ENCODE measurements at places on chromosomes 1 and 21.
A peak's percentile ranks its signal among the peaks of the same experiment; 100 is the strongest.

DNA sequence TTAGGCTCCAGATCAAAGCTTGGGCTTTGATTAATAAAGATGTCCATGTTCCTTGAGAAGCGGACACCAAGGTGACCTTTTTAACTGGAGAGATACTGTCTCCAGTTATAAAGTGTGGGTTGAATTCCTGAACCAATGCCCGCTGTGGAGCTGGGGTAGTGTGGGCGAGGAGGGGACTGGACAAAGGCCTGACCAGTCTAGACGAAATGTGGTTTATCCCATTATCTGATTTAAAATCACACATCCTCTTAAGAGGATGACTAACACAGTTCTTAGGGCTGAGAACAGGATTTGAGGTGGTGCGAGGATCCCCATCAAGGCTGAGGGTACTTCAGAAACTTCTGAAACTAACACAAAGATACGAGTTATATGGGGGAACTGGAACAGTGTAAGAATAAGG lies 84.5 kb upstream of the GCLM start:
- peak; percentile 35 for DNase-seq

GRCh38 chr1:101190441-101190840 lies 46.4 kb upstream of the S1PR1 start:
- DNase-seq, result peak; percentile 63

GRCh38 chr1:30569384-30569783 lies 154.0 kb downstream of the MATN1 start:
- no peak for DNase-seq

DNA sequence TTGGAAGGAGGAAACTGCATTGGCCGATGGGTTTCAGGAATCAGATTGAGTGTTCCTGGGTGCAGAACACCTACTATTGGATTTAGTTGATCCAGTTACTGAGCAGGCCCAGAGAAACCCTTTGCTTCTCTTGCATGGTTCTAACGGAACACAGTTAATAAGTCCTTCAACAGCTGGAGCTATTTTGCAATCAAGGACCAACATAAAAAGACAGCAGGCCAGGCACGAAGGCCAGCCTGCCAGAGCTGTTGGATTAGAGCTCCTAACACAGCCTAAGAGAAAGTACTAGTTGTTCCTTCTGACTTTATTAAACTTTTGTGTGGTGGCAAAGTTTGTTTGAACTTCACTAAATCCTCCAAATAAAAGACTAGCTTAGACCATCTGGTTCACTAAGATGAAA lies 148.0 kb upstream of the LMO4 start:
- no peak for DNase-seq

- DNase-seq, result peak; percentile 81
Measured at GRCh38 chr1:207825719-207826556, 74.1 kb downstream of the CD46 start.

DNA sequence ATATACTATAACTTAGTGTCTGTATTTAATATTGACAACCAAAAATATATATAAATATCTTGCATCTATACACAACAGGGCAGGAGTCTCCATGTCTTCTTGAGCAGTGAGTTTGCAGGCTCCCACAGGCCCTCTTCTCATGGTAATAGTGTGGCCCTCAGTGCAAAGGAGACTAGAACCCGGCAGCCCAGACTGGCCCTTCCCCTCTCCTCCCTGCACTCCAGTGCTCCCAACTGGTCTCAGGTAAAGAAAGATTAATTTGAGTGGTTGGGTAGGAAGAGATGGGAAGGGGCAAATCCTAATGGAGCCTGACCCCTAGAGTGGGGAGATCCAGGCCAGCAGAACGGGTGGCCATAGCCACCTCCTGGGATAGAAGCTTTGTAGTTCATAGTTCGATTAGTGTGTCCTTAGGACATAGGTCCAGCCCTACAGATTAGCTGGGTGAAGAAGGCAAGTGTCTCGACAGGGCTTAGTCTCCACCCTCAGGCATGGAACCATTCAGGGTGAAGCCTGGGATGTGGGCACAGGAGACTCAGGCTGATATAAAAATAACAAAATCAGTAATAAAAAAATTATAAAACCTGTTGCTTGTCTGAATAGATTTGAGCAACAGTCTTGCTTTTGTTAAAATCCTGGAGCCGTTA lies 32.3 kb downstream of the SLC2A1 start:
- no peak for DNase-seq

- no peak for DNase-seq
Measured at GRCh38 chr21:24988941-24989340, 618.3 kb downstream of the MRPL39 start.

GRCh38 chr1:246232126-246232525 lies 275.0 kb downstream of the SMYD3 start:
- DNase-seq, result no peak

DNA sequence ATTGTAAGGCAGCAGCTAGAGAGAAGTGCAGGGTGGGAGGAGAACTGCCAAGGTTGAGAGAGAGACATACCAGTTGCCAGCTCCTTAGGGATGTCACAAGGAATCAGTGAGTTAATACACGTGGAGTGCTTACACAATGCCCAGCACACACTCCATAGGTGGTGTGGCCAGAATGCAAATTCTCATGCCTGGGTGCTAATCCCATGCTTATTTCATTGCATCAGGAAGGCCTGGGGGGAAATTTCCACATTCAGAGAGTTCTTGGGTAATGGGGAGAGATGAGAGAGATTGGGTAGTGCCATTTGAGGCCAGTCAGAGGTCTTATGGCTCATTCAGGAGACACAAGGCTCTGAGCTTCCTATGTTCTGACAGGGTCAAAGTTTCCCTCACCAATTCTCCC lies 38.7 kb downstream of the GJA5 start:
- no peak for DNase-seq

GRCh38 chr21:45821998-45822397 lies 159.6 kb upstream of the COL6A1 start:
- DNase-seq, result no peak

DNA sequence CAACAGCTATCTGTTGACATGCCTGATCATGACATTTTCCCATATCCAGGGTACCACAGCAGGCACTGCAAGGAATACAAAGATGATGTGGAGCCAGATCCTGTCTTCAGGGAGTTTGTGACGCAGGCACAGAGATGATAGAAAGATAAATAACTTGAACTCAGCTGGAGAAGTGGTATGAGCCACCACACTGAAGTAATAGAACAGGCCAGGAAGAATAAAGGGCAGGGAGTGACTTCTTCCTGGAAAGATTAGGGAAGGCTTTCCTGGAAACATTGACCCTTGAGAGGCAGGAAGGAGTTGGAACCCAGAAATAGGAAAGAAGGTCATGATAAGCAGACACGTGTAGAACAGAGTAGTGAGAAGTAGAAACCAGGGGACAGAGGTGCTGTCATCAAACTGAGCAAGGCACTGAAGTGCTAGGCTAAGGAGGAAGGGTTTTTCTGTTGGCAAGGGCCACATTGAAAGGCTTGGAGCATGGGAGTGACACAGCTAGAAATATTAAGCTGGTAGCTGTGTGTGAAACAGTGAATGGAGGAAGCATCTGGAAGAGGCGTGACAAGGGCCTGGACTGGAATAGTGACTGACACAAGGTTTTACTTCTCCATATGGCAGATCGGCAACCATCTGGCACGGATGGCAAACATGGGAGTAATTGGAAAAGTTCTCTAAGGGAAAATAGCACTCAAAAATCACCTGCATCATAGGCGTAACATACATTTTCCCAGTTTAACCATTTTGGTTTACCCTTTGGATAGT lies 68.4 kb downstream of the AK5 start:
- no peak for DNase-seq

GRCh38 chr1:225481738-225482137 lies 53.9 kb upstream of the LBR start:
- DNase-seq, result no peak

DNA sequence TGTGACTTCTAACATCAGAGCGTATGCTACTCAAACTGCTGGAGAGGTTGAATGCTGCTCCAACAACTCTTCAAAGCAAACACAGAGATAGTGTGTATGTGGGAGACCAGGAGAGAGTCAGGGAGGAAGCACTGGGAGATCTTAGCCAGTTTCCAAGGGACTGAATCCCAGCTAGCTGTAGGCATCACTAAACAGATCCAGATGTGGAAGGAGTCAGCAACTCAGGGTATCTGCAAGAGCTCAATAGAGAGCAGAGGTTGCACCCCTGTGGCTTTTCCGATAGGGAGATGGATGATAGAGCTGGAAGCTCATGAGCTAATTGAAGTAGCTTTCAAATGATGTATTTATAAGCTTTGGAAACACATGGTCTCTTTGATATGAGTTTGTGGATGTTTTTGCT lies 168.9 kb upstream of the HOOK1 start:
- peak; percentile 8 for DNase-seq

DNA sequence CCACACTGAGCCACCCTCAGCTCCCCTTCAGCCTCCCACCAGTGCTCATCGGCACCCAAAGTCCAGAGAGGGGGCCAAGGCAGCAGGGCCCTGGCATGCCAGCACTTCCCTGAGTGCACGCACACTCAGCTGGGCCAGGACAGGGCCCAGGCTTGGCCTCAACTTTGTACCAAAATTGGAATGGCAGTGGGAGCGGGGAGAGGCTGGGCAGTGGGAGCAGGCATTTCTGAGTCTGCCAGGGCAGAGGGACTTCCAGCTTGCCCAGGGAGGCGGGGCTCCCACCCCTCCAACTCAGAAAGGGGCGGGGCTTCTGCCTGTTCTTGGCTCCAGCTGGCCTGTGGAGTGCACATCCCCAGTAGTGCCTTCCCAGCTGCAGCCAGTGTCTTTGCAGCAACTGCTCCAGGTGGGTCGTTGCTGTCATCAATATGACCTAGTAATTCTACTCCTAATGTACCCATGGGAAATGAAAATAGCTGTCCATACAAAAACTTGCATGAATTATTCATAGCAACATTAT lies 10.3 kb upstream of the SNX7 start:
- DNase-seq, result no peak

DNA sequence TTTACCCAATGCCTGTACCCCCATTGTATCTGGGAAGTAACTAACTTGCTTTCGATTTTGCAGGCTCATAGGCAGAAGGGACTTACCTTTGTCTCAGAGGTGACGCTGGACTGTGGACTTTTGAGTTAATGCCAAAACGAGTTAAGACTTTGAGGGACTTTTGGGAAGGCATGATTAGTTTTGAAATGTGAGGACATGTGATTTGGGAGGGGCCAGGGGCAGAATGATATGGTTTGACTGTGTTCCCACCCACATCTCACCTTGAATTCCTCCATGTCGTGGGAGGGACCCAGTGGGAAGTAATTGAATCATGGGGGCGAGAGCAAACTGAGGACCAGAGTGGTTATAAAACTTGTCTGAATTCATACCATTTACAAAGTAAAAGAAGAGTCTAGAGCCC lies 77.1 kb upstream of the HOOK1 start:
- DNase-seq, result no peak

DNA sequence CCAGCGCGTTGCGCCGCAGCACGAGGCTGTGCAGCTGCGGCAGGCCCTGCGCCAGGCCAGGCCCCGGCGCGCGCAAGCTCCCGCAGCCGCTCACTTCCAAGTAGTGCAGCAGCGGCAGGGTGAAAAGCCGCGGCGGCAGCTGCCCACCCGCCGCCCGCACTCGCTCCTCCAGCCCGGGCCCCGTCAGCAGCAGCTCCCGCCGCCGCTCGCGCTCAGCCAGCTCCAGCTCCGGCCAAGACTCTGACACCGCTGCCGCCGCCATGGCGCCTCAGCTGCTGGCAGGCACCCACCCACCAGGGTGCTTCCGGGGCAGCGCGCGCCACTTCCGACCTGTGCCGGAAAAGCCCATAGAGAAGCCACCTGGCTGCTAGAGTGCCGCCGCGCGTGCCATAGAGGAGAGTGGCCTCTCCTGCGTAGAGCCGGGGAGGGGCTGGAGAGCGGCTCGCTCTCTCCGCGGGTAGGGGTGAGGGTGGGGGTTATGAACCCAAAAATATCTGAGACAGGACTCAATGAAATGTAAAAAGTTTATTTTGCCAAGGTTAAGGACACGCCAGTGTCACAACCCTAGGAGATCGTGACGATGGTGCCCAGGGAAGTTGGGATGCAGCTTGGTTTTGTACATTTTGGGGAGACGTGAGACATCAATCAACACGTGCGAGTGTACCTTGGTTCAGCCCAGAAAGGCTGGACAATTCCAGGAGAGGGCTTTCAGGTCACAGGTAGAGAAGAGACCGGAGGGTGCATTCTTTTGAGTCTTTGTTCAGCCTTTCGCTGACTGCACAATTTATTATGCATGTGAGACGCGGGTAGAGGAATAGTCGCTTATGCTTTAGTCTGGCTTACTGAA lies at the start of gene LRRC47:
Gene LRRC47 (minus strand): TSS at position 284 of the 847 bp plus-strand sequence. CDS start 22 bp downstream, at position 262.
- DNase-seq, result peak; percentile 90

DNA sequence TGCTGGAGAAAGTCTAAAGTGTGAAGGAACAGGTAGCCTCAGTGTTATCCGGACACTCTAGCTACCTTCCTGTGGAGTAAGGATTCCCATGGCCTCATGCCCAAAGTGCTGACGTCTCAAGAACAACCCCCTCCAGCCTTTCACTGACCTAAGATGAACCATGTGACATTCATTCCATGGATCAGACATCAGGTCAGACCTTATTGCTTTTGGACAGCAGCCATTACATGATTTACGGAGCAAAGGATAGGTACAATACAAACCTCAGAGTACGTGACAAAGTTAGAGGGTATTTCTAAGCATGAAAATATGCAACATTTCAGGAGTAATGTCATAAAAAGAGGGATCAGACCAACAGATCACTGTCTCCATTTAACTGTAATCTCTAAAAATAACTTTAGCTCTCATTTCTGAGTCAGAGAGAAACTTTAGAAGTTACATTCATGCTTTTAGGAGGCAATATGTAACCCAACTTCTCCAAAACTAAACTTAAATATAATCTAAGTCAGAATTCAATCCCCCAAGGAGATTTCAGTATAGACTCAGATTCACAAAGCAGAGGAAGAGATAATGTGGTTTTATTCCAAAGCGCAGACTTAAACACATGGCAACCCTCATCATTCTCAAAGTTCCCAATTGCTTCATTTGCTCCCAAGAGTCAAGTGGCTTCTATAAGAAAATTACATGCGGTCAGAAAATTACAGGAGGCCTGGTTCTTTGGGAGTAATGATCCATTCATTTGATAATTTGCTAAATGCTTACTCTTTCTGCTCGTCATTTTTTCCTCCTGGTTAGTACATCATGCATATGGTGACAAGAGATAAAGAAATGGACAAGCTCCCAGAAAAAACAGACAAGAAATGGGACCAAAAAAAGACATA lies 280.4 kb downstream of the SETD4 start:
- peak; percentile 60 for DNase-seq

GRCh38 chr21:33984021-33984481 lies 68.4 kb upstream of the ATP5PO start:
- DNase-seq, result no peak

DNA sequence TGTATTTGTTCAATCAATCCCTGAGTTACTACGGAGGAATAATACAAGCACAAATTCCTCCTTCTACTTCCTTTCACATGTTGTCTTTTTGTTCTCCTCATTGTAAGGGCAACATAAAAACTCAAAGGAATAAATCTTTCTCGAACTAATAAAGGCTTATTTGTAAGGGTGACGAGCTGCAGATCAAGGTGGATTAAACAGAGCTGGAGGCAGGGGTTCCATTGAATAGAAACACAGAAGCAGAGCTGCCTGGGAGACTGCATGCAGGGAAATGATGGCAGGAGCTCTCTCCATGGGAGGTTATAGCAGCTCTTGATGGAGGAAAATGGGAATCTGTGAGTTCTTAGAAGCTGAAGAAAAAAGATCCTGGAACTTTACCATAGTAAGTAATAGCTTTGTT lies 160.2 kb downstream of the CYYR1 start:
- DNase-seq, result no peak

Measured in ELR (cell line).